ENCODE measurements at places on chromosomes 7 and 10.

GRCh38 chr7:55432939-55433784 lies 68.0 kb downstream of the LANCL2 start:
- peak; percentile 46 for DNase-seq

- DNase-seq = no peak
Measured at GRCh38 chr7:116544487-116544886, 19.7 kb downstream of the CAV1 start.

DNA sequence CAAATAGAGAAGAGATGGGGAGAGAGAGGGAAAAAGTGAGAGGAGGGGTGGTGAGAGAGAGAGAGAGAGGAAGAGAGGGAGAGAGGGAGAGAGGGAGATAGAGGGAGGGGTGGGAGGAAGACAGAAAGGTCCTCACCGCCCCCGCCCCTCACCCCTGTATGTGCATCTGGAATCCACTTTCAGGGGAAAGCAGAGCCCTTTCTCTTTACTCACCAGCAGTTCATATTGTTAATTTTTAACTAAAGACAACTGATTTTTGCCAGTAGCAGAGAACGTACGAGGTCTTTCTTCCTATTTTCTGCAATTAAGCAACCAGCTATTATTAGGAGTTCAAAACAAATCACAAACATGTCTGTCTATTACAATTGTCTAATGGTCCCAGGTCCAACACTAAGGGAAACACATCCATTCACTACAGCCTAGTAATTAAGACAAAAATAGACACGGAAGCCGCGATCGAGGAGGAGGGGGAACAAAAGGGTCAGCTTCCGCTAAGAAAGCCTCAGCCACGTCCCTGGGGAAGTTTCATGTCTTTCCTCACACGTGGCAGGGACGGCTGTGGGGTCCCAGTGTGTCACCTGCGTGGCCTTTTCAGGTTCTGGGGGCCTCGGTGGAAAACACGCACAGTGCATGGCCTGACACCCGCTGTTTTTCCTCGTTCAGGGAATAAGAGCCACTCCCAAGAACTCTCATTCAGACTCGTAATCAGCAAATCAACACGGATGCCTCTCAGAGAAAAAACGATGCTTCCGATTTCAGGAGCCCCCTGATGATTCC lies 572.0 kb downstream of the PTPRN2 start:
- no peak for DNase-seq

DNA sequence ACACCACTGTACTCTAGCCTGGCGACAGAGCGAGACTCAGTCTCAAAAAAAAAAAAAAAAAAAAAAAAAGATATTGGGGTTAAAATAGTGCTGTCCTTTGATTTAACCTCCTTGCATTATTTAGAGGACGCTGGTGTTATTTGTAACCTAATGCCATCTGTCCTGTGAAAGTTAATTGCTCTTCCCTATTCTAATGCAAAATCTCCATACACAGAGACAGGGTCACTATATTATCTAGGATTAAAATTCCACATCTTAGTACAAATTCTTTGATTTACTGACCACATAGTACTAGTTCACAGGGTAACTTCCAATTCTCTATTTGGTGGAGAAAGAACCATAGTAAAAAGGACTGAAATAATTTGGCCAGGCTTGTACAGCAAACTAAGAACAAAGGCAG lies 184.2 kb upstream of the STEAP4 start:
- DNase-seq = no peak

GRCh38 chr7:149070372-149071125 lies 20.0 kb downstream of the ZNF786 start:
- no peak for DNase-seq

GRCh38 chr7:79084423-79084822 lies 369.0 kb downstream of the MAGI2 start:
- no peak for DNase-seq

DNA sequence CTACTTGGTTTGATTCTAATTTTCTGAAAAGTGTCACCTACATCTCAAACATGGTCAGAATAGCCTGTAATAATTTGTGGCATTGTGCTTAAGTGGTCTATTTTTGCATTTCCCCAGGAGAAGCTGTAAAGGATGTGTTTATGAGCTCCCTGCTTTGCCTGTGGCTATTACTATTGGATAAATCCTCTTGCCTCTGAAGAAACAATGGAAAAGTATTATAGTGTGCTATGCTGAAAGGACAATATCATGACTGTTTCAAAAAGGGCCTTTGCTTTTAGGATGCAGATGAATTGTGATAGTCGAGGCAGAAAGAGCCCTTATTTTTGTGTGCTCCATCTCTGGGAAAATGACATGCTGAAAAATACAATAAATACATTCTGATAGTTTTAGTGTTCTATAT lies 94.1 kb upstream of the ARMC3 start:
- no peak for DNase-seq

- peak; percentile 85 for DNase-seq
Measured at GRCh38 chr7:114414156-114415063, at the start of gene FOXP2. Gene FOXP2 (plus strand): TSS chr7:114414815. CDS start chr7:114426512, 11,697 bp downstream.

GRCh38 chr7:78472519-78472918 lies 673.9 kb downstream of the PHTF2 start:
- no peak for DNase-seq

GRCh38 chr10:96299383-96299782 lies 4.9 kb upstream of the DNTT start:
- DNase-seq = no peak

Data from Caki2 (cell line).